Nephron progenitor cell (in vitro differentiated cells): ENCODE measurements at places on chromosomes 5 and 9.

DNA sequence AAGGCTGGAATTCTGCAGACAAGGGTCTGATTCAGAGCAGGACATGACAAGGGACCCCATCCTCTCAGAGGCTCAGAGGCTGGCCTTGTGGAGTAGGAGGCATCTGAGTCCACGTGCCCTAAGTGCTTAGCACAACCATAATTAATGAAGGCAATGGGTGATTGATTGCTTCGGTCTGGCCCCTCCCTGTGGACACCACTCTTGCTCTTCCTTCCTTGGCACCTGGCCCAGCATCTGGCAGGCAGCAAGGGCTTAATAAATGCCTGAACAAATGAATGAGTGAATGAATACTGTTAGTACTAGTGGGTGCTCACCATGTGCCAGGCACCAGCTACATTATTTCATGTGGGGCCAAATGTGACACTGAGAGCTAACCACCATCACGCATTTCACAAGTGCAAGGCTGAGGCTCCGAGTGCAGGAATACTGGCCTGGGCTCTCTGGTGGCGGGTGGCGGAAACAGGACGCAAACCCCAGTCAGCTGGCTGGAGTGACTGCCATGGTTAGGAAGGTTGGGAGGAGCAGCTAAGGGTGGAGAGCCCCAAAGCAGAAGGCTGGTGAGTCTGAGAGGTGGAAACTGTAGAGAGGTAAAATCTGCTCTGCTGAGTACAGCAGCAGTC lies 53.6 kb downstream of the ASS1 start:
- H3K4me1 ChIP-seq, result peaks cover 50% of the 10 kb centered on the region
- no peak overlapping the region for H3K27ac ChIP-seq
- no peak overlapping the region for H3K4me3 ChIP-seq
- DNase-seq, result no peak
- H3K27me3 ChIP-seq, result peaks cover 15% of the 10 kb centered on the region

- H3K4me1 ChIP-seq, result no peaks in the 10 kb centered on the region
- no peak overlapping the region for H3K4me3 ChIP-seq
- peaks cover 14% of the 10 kb centered on the region for H3K27me3 ChIP-seq
- no peak for DNase-seq
- H3K36me3 ChIP-seq, result no peaks in the 10 kb centered on the region
Measured at GRCh38 chr5:8386719-8387288, 517.9 kb downstream of the MTRR start.

- peaks cover 8% of the 10 kb centered on the region for H3K27me3 ChIP-seq
- H3K36me3 ChIP-seq, result peaks cover 14% of the 10 kb centered on the region
- peak overlapping the region; percentile 97 for H3K27ac ChIP-seq
Measured at GRCh38 chr9:79570448-79571308, 1.1 kb upstream of the TLE4 start.

- peaks cover 3% of the 10 kb centered on the region for H3K27me3 ChIP-seq
- peak overlapping the region; percentile 97 for H3K4me3 ChIP-seq
- H3K4me1 ChIP-seq, result peaks cover 51% of the 10 kb centered on the region
- H3K36me3 ChIP-seq, result no peaks in the 10 kb centered on the region
- peak; percentile 66 for DNase-seq
Measured at GRCh38 chr5:123512611-123513461, 859 bp downstream of the CSNK1G3 start.

DNA sequence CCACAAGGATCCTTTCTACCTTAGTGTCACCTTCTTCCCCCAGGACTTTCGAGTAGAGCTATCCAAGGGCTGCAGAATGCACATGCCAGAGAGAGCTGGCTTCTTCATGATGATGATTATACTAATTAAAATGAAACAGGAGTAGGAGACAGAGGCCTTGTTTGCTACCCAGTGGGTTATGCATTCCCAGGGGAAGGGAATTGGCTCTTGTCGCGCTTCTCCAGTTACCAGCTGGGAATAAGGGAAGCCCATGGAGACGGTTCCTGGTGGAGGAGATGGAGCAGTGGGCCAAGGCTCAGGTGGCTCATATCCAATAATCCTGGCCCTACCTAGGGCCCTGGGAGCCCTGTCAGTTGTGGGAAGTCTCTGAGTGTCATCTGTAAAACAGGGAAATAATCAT lies 65.1 kb downstream of the WWC1 start:
- H3K36me3 ChIP-seq, result no peaks in the 10 kb centered on the region
- H3K27me3 ChIP-seq, result peaks cover 24% of the 10 kb centered on the region
- no peak overlapping the region for H3K27ac ChIP-seq
- H3K4me3 ChIP-seq, result no peak overlapping the region
- DNase-seq, result no peak

DNA sequence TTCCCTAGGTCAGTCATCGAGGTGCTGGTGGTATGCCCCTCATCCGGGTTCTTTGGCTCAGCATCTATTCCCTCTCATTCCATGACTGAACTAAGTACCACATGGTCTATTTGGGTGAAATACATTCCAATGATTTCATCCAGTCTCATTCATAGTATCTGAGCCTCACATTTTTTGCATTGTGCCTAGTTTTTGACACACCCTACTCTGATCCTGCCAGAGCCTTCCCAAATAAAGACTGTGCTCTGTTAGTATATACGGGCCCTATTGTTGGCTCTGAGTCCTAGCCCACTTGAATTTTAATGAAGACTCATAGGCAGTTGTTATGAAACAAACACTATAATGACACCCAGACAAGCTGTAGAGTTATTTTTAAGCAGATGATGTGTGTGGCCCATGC lies 740.7 kb downstream of the CETN3 start:
- H3K27ac ChIP-seq, result no peak overlapping the region
- H3K36me3 ChIP-seq, result peaks cover 7% of the 10 kb centered on the region
- H3K27me3 ChIP-seq, result no peaks in the 10 kb centered on the region
- no peak for DNase-seq

DNA sequence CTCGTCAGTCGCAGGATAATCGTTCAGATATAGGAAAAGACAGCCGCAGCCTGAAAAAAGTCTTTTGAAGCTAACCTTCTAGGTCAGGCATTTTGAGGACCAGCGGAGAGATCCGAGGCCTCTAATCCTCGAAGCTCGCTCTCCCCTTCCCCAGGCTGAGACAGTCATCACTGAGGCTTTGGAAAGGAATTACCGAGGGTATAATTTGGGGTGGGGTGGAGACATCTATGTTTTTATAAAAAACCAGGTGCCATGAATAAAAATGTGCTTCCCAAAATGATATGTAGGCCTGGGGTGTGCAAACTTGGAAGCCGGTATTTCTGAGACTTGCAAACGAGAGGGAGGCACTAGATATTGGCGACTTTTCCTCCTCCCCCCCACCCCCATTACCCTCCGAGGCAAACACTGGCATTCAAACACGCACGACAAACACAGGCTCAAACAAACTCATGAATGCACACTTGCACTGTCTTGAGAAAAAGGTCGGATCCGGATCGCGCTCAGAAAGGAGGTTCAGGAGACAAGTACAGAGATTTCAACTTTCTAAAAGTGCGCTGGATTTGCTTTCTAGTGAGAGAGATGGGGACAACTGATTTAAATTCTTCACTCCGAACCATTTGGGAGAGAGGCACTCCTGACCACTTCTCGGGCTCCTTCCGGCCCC lies 935 bp upstream of the MSX2 start:
- peaks cover 77% of the 10 kb centered on the region for H3K27me3 ChIP-seq
- no peak for DNase-seq
- H3K4me3 ChIP-seq, result peak overlapping the region; percentile 87
- H3K4me1 ChIP-seq, result peaks cover 84% of the 10 kb centered on the region
- H3K27ac ChIP-seq, result peak overlapping the region; percentile 79

GRCh38 chr9:129838707-129839259 lies 3.5 kb downstream of the USP20 start:
- peak overlapping the region; percentile 39 for H3K27ac ChIP-seq
- no peak for DNase-seq
- peaks cover 11% of the 10 kb centered on the region for H3K36me3 ChIP-seq
- no peaks in the 10 kb centered on the region for H3K27me3 ChIP-seq
- H3K4me1 ChIP-seq, result peaks cover 47% of the 10 kb centered on the region

GRCh38 chr5:123706531-123706930 lies 194.6 kb downstream of the CSNK1G3 start:
- H3K27me3 ChIP-seq, result peaks cover 3% of the 10 kb centered on the region
- no peaks in the 10 kb centered on the region for H3K4me1 ChIP-seq
- peaks cover 7% of the 10 kb centered on the region for H3K36me3 ChIP-seq

DNA sequence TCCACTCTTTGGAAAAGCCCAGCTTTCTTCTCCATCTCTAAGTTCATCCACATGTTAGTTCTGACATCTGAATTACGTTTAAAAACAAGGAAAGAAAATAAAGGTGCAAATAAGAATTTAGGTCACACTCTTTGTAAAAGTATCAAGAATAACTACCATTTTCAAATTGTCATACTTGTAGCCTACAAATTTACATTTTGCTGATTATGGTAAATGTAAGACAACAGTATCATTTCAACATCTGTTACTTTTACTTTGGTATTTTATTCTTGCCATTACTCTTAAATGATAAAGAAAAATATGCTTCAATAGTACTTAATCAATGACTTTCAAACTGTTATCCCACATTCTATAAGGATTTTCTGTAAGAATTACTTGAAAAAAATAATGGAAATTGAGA lies 9.8 kb upstream of the PURA start:
- no peak overlapping the region for H3K27ac ChIP-seq
- peaks cover 97% of the 10 kb centered on the region for H3K27me3 ChIP-seq
- DNase-seq, result no peak
- H3K4me3 ChIP-seq, result no peak overlapping the region

DNA sequence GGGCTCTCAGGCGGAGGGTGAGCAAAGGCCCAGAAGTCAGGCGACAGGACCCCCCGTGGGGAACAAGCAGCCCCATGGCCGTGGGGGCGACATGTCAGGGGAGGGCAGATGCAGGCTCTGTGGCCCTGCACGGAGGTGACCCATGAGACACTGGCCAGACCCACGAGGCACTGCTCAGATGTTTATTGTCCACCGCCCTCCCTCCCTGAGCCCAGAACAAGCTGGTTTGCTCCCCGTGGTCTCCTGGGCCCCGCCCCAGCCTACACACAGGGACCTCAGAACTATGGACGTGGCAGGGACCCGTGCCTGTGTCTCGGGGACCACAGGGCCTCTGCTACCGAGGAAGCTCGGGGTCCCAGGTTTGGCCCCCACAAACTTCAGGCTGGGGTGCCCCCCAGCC lies 1.9 kb downstream of the FUT7 start:
- no peak for DNase-seq
- H3K27ac ChIP-seq, result no peak overlapping the region
- H3K4me1 ChIP-seq, result peaks cover 5% of the 10 kb centered on the region
- H3K4me3 ChIP-seq, result peak overlapping the region; percentile 72
- peaks cover 4% of the 10 kb centered on the region for H3K27me3 ChIP-seq

- peaks cover 9% of the 10 kb centered on the region for H3K27me3 ChIP-seq
- H3K36me3 ChIP-seq, result peaks cover 4% of the 10 kb centered on the region
- H3K4me3 ChIP-seq, result no peak overlapping the region
- no peaks in the 10 kb centered on the region for H3K4me1 ChIP-seq
Measured at GRCh38 chr5:97089149-97089801, 53.1 kb downstream of the LIX1 start.

DNA sequence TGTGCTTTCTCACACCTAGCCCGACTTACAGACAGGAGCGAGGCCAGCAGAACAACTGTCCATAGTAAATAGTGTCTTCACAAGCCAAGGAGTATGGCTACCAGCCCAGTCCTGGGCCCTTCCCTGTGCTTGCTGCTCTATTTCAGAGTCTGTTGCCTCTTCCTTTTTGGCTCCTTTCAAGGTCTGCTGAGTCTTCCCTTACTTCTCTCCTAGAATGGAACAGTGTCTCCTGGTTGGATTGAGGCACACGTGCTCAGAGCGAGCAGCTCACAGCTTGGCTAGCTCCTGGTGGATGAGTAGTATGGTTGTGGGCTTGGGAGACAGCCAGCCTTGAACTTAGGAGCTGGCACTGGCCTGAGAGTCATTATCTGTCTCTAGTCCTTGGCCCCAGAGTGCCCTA lies 72.8 kb downstream of the TLE4 start:
- DNase-seq, result no peak
- no peaks in the 10 kb centered on the region for H3K27me3 ChIP-seq
- no peak overlapping the region for H3K4me3 ChIP-seq
- peaks cover 5% of the 10 kb centered on the region for H3K4me1 ChIP-seq

DNA sequence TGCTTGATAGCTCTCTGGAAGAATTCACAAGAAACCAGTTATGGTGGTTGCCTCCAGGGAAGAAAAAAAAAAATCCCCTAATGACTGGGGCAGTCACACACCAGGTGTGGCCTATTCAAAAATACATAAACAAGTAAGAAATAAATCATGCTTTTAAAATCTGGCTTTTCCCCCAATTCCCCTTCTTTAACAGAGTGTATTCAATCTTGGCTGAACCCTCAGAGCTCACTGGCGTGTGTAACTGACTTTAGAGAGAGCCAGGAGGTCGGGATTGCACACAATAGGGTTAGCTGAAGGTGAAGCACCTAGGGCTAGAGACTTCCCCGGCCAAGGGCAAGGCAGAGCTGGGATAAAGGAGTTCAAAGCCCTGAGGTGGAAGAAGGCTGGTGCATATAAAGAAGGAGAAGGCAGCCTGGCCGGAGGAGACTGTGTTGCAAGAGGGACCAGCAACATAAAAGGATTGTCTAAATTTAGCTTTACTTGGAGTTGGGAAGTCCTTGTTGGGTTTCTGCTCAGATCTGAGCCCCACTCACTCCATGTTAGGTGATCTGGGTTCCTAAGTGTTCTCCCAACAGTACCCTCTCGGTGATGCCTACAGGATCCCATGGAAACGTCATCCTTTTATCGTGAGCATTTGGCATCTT lies 19.7 kb downstream of the FNBP1 start:
- no peak for DNase-seq
- H3K36me3 ChIP-seq, result peaks cover 13% of the 10 kb centered on the region
- H3K4me3 ChIP-seq, result no peak overlapping the region
- peak overlapping the region; percentile 92 for H3K27ac ChIP-seq
- no peaks in the 10 kb centered on the region for H3K27me3 ChIP-seq
- H3K4me1 ChIP-seq, result no peaks in the 10 kb centered on the region

DNA sequence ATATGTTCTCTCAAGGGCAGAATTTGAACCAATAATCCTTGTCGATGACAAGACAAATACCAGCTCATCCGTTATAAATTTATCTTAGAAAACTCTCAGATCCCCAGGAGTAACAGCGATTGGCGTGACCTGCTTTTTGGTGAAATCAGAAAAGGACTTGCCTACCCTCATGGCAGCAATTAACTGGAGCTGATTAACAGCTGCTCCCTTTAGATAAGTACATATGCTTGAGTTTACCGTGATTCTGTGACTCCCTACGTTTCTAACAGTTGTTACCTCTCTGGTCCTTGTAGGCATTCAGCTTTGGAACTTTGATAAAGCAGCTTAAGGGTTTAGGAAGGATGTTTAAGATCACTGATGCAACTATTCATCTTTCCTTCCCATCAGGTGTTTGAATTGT lies 2.6 kb downstream of the INVS start:
- H3K36me3 ChIP-seq, result no peaks in the 10 kb centered on the region
- no peaks in the 10 kb centered on the region for H3K27me3 ChIP-seq
- H3K27ac ChIP-seq, result no peak overlapping the region
- no peak for DNase-seq

DNA sequence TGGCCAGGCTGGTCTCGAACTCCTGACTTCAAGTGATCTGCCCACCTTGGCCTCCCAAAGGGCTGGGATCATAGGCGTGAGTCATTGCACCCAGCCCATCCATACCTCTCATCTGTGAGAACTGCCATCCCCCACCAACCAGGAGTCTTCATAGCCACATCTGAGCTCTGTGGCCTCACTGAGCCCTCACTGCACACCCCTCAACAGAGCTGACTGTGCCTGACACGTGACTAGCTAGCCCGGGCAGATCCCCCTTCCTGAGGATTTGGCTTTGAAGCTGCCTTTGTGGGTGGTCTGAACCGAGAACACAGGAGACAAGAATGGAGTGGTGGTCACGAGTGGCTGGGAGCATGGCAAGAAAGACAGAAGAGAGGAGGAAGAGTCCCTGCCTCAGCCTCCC lies 15.6 kb downstream of the AK8 start:
- H3K4me1 ChIP-seq, result peaks cover 44% of the 10 kb centered on the region
- DNase-seq, result no peak
- H3K27me3 ChIP-seq, result peaks cover 20% of the 10 kb centered on the region
- H3K36me3 ChIP-seq, result peaks cover 4% of the 10 kb centered on the region
- no peak overlapping the region for H3K4me3 ChIP-seq
- H3K27ac ChIP-seq, result peak overlapping the region; percentile 8
